ENCODE measurements at places on chromosomes 2 and 18. TPM values are rescaled to one million over a fixed set of nuclear protein-coding genes. Genes with fewer than 3 reads are reported as not detected.

GPR39 gene
- total RNA-seq: not detected

NCKAP5 gene
- not detected for total RNA-seq

TNS1 gene
- total RNA-seq: 3.4 TPM

AAK1 gene
- 115 TPM for total RNA-seq
